ENCODE measurements at places on chromosomes 11 and 22. TPM values are rescaled to one million over a fixed set of nuclear protein-coding genes. Genes with fewer than 3 reads are reported as not detected.

Gene RFPL2
- not detected for total RNA-seq

Gene OR5AN1
- not detected for total RNA-seq

Gene CECR2
- 10.4 TPM for total RNA-seq

Gene FADS3
- total RNA-seq, result 27.2 TPM

Gene TPBGL
- total RNA-seq, result 0.51 TPM

Gene WNT11
- total RNA-seq, result 28.0 TPM

Gene EMID1
- total RNA-seq, result 13.8 TPM

Gene HIC2
- total RNA-seq, result 6.5 TPM

Gene VPREB1
- total RNA-seq, result not detected

Gene PDGFB
- 26.0 TPM for total RNA-seq

DNA sequence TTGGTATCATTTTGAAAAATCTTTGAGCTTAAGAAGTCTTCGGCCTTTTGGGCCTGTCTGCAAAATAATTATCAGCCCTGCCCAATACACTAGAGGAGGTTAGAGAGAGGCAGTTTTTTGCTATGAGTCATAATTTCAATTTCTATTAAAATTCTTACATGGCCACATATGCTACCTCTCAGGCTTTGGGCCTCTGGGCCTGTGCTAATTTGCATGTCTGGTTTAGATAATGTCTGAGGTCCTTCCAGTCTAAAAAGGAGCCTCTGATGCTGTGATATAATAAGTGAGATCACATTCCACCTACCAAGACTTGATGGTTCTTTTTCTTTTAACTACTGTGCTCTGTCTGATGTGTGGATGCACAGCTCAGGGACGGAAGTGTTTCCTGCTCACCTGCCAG, 70.8 kb downstream of the KCNJ1 start:
- DNase-seq, result no peak

- DNase-seq, result peak; percentile 36
These were observed 16.6 kb downstream of the ASRGL1 start for GRCh38 chr11:62353841-62354240.

DNA sequence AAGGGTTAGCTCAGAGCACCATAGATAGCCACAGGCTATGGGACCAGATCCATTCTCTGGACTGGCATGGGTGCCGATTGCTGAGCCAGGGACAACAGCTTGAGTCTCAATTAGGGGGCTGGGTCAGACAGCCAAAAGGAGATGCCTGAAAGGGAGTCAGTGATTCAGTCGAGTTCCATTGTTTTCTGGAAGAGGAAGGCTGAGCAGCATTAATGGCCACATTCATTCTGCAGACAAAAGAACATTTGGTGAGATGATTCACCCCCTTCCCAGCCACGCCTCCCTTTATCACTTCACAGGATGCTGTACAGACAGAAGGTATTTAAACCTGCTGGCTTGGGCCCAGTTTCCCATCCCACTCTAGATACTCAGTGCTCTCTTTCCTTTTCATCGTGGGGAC, 131.9 kb downstream of the ADAMTS15 start:
- peak; percentile 20 for DNase-seq

GRCh38 chr11:62034036-62034338, 66.6 kb upstream of the FTH1 start:
- DNase-seq, result no peak

GRCh38 chr11:131561501-131561900, 191.1 kb downstream of the NTM start:
- no peak for DNase-seq

DNA sequence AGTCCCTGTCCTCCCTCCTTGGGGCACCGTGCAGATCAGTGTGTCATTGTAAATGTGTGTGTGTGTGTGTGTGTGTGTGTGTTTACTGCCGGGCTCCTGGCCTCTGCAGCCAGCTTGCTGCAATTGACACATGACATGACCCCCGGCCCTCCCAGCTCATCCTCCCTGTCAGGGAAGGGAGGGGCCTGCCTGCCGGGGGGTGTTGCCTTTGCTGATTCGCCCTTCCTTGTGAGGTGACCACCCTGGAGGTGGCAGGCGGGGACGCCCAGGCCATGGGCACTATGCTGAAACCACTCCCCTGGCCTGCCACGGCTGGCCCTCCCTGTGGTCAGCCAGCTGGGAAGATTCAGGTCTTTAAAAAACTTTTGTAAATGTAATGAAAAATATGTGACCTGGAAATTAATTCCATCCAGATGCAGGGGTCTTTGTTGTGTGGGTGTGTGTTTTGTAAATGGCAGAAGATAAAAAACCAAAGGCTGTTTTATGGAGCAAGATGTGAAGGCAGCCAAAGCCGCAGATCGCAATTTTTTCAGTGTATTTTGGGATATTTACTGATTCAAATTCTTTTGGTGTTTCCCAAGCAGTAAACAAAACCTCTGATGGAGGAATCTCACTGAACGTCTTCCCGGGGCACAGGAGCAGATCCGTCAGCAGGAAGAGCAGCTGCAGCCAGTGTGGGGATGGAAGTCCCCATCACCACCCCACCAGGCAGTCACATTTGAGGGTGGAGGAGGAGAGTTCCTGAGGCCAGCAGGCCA, 23.2 kb downstream of the SHISAL1 start:
- DNase-seq, result no peak

- DNase-seq, result no peak
These were observed 26.6 kb upstream of the IL10RA start for GRCh38 chr11:117959438-117960149.

DNA sequence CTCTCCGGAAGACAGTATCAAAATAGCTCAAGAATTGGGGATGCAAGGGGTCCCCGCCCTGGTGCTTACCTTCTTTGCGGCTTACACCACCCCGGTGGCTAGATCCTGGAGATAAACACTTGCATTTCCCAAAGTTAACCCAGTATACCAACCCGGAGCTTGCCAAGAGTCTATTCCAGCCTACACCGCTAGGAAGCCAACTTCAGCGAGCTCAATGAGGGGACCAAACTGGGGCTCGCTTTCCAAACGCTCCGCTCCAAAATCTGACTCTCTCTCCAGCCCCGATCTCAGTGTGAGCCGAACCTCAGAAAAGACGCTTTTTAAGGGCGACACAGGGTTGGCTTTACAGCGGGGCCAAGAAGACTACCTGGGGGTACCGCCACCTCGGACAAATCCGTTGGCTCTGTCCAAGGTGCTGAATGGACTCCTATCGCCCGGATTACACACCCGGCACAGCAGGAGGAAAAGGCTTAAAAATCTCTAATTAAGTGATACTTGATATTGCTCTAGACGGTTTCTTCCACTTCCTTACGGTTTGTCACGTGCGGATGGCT, 20.1 kb upstream of the BDNF start:
- DNase-seq, result peak; percentile 82

- DNase-seq, result peak; percentile 91
These were observed 2.0 kb downstream of the CREB3L1 start for GRCh38 chr11:46279126-46280099.

- no peak for DNase-seq
These were observed 67.6 kb upstream of the TENM4 start for GRCh38 chr11:79508461-79508860.

DNA sequence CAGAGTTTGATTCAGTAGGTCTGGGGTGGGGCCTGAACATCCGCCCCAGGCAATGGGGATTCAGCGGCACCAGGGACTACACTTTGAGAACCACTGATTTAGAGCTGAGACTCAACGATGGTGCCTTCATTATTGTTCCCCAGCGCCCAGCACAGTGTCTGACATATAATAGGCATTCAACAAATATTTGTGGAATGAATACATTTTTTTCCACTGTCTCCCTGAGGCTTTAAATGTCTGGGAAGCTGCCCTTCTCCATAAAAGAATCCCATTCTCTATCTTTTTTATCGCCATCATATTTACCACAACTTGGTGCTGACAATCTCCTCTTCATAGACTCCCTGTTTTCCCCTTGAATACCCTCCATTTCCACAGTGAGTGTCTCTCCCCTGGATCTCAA, 23.6 kb upstream of the LMO2 start:
- DNase-seq, result no peak

- DNase-seq, result peak; percentile 89
These were observed 34.6 kb downstream of the ZNRF3 start for GRCh38 chr22:28917747-28918549.

GRCh38 chr22:46929710-46930204, 167.3 kb downstream of the TBC1D22A start:
- DNase-seq, result no peak

GRCh38 chr11:106421676-106422292, 344.3 kb downstream of the AASDHPPT start:
- no peak for DNase-seq

- no peak for DNase-seq
These were observed 16.4 kb upstream of the KCTD14 start for GRCh38 chr11:78039391-78039918.

DNA sequence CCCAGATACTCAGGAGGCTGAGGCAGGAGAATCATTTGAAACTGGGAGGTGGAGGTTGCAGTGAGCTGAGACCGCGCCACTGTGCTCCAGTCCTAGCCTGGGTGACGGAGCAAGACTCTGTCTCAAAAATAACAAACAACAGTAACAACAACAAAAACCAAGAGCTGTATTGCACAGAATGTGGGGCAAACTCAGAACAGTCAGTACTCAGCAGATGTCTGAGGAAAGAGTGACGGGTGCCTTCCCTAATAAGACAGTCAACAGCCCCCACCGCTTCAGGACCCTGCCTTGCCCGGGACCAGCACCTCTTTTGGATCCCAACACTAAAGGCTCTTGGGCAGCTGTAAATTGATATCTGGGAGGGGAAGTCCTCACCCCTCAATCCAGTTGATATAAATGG, 40.3 kb downstream of the RIBC2 start:
- DNase-seq, result no peak

- peak; percentile 60 for DNase-seq
These were observed 35.5 kb downstream of the BBOX1 start for GRCh38 chr11:27076121-27076589.

- no peak for DNase-seq
These were observed 32.2 kb downstream of the ZBED4 start for GRCh38 chr22:49885881-49886280.

DNA sequence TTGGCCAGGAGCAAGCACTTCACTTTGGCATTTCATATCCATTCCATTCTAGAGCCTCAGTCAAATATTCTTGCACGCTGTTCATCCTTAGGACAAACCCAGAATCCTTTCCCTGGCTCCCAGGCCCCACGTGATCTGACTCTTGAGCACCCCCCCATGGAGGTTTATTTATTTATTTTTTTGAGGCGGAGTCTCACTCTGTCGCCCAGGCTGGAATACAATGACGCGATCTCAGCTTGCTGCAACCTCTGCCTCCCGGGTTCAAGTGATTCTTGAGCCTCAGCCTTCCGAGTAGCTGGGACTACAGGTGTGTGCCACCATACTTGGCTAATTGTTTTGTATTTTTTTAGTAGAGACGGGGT, 12.7 kb upstream of the TSGA10IP start:
- no peak for DNase-seq

DNA sequence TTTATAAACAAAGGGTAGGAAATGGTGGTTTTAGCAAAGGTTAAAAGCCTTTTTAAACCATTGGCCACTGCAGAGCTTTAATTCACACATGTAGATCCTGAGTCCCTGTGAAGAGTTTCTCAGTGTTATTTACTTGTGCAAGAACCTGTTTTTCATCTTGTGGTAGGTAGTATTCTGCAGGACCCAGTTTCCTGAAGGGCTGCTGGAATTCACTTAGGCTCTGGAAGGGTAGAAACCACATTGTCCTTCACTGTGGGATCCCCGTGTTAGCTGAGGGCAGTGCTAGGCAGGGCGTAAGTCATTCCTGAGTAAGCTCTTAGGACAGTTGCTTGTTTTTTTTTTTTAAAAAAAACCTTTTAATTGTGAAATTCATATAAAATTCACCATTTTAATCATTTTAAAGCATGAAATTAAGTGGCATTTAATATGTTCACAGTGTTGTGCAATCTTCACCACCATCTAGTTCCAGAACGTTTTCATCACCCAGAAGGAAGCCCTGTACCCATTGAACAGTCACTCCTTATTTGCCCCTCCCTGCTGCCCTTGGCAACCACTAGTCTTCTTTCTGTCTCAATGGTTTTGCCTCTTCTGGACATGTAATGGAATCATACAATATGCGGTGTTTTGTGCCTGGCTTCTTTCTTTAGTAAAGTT, 77.7 kb downstream of the C22orf31 start:
- no peak for DNase-seq
